Skeletal muscle cell (primary cell): ENCODE measurements at places on chromosomes 7 and 10.

GRCh38 chr7:84191261-84191660 is 3.3 kb downstream of the SEMA3A start:
- no peak for DNase-seq

DNA sequence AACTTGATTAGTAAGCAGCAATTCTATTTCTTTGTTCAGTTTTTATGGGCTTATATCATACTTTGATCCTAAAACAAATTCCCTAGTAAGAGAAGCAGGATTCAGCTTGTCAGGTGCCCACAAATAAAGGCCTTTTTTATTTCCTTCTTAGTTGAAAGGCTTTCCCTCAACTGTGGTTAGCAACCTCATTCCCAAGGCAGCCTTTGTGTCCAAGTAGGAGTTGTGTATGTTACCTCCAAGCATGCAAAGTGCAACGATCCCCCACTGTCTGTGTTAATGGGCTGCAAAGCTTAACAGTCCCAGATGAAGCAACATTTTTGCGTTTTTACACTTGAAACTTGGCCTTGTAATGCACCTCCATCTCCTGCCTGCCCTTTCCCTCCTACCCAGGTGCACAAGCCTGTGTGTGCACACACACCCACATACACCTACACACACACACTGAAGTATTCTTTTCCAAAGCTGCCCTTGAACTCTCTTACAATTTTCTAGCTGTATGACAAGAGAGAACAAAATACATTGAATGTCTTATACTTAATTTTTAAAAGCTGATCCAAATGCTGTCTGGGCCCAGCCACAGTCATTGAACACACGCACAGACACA is 278.2 kb downstream of the SNX13 start:
- no peak for DNase-seq

- no peak for DNase-seq
These were observed 236.7 kb downstream of the DIP2C start for GRCh38 chr10:452512-453426.

DNA sequence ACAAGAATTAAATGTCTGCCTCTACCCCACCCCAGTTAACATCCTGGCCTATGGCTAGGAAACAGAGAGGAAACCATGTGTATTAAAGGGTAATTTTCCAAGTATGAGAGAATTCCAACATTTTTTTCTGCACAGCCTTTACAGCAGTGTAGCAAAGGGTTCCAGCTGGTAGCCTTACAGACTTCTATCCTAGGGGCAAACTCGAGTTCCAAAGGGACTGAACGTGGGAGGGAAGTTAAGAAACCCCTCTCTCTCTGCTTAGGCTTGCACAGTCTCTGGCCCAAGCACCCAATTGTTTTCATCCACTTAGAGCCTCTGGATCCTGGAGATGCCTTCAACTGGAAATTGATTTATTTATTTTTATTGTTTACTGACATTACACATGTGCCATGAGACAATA is 60.3 kb downstream of the SLC16A12 start:
- no peak for DNase-seq

- DNase-seq: no peak
These were observed 16.7 kb downstream of the SLIT1 start for GRCh38 chr10:97169063-97169462.

GRCh38 chr10:111114758-111115500 is 38.1 kb downstream of the ADRA2A start:
- no peak for DNase-seq

GRCh38 chr7:124937076-124937475 is 7.5 kb upstream of the POT1 start:
- DNase-seq: no peak

GRCh38 chr7:71130031-71130679 is 1.8 kb upstream of the GALNT17 start:
- no peak for DNase-seq

- DNase-seq: no peak
These were observed 130.0 kb downstream of the CHRM2 start for GRCh38 chr7:136998495-136998894.

DNA sequence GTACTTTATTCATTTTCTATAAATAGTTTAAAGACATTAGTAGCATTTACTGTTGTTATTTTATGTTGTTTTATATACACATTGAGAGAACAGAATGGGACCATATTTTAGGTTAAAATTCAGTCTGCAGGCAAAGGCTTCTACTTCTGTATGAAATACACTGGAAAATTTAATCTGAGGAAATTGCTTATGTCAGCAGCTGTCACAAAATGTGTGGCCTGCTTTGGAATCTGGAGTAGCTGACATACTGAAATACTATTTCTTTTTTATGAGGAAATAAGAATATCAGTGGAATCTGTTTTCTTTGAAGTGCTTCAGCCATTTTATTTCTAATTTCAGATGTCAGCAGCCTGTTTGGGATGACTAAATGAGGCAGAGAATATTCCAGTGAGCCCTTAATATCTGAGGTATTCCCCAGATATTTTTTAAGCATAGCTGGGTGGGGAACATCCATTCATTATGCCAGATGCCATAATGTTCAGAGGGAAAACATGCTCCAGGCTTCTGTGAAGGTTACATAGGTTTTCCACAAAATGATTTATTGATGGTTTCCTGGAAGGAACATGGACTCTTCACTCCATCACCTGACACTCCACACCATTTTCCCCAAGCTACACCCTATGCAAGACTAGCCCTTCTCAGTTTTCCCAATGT is 267.1 kb downstream of the ARL4A start:
- DNase-seq: no peak

DNA sequence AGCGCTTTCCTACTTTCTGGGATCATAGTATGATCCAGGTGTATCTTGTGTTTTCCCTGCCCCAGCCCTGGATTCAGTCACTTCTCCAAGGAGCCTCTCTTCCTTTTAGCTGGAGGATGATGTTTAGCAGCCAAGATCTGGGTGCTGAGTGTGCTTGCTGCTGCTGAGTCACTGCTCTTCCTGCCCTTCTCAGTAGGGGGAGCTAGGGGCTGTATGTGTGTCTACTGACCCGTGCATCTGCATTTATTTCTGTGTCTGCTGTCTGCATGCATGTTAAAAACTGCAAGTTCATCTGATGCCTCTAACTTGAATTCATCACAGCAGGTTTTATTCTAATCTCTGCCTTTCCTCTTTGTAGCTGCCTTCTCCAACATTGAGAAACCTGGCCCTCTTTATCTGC is 31.6 kb downstream of the MGMT start:
- DNase-seq: no peak

DNA sequence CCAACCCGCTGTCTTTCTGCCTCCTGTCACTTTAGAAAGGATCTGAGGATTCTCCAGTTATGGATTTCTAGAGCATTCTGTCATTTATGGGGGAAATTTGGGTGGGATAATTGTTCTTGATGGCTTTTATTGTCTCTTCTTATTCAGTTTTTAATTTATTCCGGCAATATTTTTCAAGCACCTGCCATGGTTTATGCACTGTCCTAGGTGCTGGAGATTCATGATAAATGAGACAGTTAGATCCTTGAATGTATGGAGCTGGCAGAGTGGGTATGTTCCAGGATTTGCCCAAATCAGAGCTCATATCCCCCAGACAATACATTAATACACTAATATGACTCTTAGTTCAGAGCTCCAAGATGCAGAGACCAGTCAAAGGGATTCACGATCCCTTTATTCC is 146.8 kb upstream of the PRKCQ start:
- no peak for DNase-seq

DNA sequence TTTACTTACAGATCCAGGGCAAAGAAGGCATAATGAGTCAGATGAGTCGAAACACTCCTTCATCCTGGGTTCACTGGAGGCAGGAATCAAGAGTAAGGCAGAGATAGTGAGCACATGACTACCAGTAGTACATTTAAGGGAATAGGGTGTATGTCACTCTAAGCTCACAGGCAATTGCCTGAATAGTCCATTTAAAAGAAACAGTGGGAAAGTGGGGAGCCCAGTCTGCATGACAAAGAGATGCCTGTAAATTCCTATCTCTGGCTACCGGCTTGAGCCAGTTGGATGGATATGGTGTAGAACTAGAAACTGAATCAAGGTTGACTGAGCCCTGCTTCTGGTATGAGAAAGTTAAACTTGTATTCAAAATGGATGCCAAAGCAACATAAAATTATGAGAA is 861.5 kb upstream of the ZWINT start:
- no peak for DNase-seq

GRCh38 chr10:66925896-66926715 is at the start of gene LRRTM3:
Gene LRRTM3 (plus strand): TSS chr10:66926036.
- DNase-seq: peak; percentile 41

DNA sequence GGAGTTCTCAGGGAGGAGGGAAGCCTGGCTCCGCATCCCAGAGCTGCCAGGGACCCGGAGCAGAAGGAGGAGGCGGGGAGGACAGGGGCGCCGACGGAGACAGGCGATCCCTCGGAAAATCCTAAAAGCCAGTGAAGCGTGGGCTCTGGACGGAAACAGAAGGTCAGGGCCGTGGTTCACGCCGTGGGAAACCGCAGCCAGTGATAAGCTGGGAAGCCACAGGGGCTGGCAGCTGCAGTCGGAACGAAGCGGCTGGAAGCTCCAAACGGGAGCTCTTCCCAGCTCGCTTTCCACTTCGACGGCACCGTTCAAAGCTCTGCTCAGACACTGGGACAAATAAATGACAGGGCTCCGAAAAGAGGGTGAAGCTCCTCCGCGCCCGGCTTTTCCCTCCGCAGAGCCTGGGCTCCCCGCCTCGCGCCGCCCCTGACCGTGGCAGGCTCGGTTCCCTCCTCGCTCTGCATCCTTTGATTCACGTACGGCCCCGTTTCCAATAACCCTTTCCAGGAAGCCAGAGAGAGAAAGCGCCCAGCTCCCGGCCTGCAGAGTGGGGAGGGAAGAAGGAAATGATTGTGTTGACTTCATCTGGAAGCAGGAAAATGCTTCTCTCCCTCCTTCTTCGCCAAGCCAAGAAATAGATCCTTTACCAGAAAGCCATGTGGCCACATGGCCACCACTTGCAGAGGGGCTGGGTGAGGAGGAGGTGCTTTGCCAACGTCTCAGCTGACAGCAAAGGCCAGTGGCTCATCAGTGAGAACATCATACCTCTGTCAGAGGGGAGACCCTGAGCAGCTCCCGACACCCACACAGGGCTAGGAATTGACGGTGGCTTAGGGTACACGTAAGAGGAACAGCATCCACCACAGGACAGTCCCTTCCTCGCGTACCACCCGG is 57.4 kb downstream of the ADRB1 start:
- no peak for DNase-seq

GRCh38 chr10:22321156-22321923 is 441 bp downstream of the BMI1 start:
- DNase-seq: no peak

DNA sequence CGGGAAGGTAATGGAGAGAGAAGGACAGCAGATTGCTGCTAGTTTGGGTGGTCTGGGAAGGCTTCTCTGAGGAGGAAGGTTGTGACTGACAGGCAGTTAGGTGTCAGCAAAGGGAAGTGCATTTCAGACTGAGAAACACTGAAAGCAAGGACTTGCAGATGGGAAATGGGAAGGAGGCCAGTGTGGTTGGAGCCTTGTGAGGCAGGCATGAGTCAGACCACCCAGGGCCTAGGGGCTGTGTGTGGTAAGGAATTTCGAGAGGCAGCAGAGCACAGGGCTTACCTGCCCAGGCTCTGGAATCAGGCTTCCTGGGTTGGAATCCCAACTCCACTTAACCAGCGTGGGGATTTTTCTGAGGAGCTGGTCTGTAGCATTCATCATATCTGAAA is 53.5 kb downstream of the NRF1 start:
- DNase-seq: peak; percentile 92

DNA sequence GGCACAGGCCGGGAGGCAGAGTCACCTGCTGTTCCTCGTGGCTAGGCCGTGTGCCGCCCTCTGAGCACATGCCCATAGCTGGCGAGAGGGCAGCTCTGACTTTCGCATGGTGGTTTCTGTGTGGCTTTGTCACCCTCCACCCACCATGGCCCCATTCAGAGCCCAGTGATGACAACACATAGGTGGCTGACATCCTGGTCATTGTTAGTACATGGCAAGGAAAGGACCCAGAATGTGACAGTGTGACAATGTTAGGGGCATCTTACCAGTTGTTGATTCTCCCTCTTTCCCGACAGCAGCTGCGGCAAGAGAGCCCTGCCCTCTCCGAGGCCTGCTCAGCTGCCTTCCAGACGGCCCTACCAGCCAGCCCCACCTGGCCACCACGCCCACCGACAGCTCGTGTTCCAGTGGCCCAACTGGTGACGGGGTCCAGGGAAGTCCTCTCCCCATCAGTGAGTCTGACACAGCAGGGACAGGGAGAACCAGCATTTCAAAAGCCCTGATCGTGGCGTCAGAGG is 52.2 kb downstream of the ZNF467 start:
- DNase-seq: no peak

- no peak for DNase-seq
These were observed 79.9 kb downstream of the ZMIZ1 start for GRCh38 chr10:79148452-79149344.

- no peak for DNase-seq
These were observed 1.6 kb downstream of the DNMBP start for GRCh38 chr10:100008142-100008522.

DNA sequence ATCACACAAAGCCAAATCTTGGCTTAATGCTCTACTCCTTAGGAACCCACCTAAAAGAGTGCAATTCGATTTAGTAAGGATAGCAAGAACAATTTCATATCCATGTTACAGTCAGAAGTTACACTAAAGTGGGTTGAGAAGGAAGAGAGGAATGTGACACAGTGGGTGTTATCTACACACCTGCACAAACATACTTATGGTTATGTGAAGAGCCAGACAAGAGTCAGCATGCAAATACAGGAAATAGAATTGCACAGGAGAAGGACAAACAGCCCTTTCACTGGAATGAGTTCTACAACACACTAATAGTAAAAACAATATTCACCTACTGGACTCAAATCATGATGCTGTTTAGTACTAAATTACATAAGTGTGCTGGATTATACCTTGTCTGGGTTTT is 262.8 kb downstream of the DGKB start:
- no peak for DNase-seq

DNA sequence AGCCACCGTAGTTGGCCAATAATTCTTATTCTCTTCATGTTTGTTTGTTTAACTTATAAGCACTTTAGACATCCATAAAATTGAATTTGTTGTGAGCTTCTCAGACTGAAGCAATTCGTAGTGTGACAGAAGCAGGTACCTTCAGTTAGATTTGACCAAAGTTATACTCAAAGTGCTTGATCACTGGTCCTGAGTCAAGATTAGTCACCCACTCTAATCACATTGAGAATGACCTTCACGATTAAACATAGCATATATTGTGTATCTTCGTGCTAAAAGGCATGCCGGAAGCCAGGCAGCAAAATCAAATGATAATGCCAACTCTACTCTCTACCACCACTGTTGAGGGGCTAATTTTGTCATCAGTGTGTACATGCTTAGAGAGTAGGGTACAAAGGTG is 763.7 kb upstream of the MBL2 start:
- no peak for DNase-seq

- no peak for DNase-seq
These were observed 57.5 kb downstream of the FANK1 start for GRCh38 chr10:125953778-125954385.
